ENCODE measurements at places on chromosomes 13 and 19.

GRCh38 chr19:30084390-30084819, 142.4 kb downstream of the URI1 start:
- DNase-seq, result no peak

GRCh38 chr13:27631665-27632064, 10.0 kb downstream of the POLR1D start:
- DNase-seq, result no peak

DNA sequence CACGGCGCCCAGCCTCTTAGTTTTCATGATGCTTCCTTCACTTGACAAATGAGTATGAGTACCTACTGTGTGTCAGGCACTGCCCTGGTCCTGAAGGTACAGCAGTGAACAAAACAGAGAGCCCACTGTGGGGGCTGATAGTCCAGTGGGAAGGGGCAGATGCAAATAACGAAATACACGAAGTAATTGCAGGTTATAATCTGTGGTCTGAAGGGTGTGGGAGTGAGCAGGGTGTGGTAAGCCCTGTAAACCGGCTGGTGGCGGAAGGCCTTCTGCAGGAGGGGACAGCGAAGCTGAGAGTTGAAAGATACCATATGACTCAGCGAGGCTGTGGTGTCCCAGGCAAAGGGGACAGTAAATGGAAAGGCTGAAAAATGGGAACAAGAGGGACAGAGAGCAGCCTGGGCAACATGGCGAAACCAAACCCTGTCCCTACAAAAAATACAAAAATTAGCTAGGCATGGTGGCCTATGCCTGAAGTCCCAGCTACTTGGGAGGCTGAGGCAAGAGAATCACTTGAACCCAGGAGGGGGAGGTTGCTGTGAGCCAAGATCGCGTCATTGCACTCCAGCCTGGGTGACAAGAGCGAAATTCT, 60.5 kb downstream of the MAP4K1 start:
- DNase-seq, result no peak

- DNase-seq, result peak; percentile 21
These were observed 73.4 kb downstream of the SOX1 start for GRCh38 chr13:112140366-112140765.

DNA sequence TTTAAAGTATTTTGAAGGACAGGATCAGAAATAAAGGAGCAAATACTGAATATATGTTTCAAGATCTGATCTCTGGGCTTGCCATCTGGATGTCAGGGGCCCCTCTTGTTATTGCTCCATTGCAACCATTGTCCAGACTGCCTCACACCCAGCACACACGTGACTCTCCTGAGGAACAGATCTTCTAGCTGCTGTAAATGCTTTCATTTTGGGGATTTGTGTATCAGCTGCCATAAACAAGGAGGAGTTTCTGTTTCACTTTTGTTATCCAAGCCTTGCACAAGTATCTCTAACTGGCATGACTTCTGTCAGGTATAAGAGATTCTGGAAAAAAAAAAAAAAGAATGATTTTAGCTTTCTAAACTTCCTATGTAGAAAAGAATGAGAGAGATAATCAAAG, 1624.1 kb upstream of the PRR20A start:
- no peak for DNase-seq

- no peak for DNase-seq
These were observed 383.7 kb upstream of the ZNF507 start for GRCh38 chr19:31961667-31962066.

GRCh38 chr19:10045371-10045770, 32.1 kb downstream of the RDH8 start:
- DNase-seq, result no peak

GRCh38 chr19:38806371-38806770, 6.4 kb downstream of the LGALS4 start:
- no peak for DNase-seq

DNA sequence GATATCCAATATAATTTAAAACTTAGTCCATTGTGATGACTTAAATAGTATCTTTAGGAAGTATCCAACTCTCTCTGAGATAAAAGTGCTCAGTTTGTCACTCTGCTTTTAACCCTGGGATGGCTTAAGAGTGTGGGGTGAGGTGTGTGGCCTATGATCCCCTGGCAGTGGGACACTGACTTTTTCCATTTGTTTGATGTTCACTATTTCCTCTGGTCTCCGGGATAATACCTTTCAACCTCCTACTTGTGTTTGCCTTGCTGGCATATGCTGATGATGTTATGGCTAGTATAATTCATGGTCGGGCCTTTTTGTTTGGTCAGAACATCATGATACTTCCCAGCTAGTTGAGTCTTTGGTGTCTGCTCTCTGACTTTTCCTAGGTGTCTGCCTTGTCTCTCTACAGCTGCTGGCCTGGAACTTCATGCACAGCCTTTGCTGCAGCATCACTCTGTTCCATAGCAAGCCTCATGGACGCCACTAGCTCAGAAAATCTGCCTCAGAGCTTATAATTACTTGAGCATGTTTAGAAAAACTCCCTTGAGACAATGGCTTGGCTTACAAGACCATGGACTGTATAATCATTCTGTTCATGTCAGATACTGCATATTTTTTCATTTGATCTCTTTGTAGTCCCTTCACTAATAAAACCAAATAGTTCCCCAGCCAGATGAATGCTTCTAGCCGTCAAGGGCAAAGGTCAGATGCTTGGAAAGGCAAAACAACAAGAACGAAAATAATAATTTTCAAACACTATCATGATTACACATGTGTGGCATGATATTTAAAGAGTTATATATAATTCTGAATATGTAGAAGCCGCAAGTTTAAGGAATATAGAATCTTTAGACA, 75.2 kb downstream of the WDFY2 start:
- no peak for DNase-seq

- DNase-seq, result no peak
These were observed 37.3 kb downstream of the PEPD start for GRCh38 chr19:33484226-33484774.

- DNase-seq, result no peak
These were observed 28.7 kb downstream of the TMEM161A start for GRCh38 chr19:19109601-19110000.

DNA sequence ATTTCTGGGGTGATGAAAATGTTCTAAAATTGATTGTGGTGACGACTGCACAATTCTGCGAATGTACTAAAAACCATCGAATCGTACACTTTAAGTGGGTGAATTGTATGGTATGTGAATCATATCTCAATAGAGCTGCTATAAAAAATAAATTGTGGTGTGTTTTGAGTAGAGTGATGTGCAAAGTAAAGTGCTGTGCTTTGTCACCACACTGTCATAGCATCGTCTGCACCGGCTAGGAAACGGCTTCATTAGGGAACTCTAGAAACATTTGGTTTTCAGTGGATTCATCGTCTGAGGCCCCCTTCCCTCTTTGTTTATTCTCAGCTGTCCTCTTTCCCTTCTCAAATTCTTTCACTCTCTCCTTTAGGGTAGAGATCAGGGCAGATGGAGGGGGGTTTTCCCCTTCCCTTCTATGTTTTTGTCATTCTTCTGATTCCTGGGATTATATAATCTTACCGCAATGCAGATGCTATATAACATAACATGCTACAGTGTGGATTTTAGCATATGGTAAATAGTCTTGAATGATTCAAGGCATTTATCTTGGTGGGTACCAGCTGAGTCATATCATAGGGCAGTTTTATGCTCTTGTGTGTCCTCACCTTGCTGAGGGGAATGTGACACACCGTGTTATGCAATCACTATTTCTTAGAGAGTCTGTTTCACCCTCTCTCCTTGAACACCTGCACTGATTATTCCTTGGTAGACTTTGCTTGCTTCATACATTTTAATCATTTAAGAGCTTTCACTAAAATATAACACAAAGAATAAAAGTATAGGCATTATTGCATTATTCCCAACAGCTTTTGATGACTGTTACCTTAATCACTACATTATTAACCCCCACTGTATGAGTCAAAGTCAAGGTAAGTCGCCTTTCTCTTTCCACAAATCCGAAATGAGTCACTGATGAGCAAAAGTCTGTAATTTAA, 239.4 kb downstream of the DCLK1 start:
- peak; percentile 74 for DNase-seq

GRCh38 chr13:104043184-104043583, 977.0 kb upstream of the SLC10A2 start:
- DNase-seq, result no peak

DNA sequence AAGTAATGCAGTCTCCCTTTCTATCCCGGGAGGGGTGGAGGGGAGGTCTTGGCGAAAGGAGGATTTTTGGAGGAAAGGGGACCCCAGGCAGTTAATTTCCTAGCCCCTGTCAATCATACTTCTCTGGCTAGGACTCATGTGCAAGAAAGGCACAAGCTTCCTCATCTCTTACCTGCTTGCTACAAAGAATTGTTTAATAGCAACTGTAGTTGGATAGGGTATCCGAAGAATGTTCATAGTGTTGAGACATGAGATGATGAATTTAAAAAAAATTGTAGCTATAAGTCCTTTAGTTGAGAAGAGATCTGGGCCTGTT, 525 bp downstream of the BORA start:
- no peak for DNase-seq

- DNase-seq, result peak; percentile 54
These were observed at the start of gene TRAPPC6A for GRCh38 chr19:45177817-45178261. TRAPPC6A (minus strand) TSS chr19:45178237; CDS start chr19:45178218, 19 bp downstream.

Measured in MCF 10A (cell line).